ENCODE measurements at places on chromosomes 5 and 9.

- DNase-seq = no peak
Measured at GRCh38 chr5:103669615-103670014, 107.0 kb upstream of the NUDT12 start.

- DNase-seq = no peak
Measured at GRCh38 chr5:30880514-30880913, 313.0 kb upstream of the CDH6 start.

DNA sequence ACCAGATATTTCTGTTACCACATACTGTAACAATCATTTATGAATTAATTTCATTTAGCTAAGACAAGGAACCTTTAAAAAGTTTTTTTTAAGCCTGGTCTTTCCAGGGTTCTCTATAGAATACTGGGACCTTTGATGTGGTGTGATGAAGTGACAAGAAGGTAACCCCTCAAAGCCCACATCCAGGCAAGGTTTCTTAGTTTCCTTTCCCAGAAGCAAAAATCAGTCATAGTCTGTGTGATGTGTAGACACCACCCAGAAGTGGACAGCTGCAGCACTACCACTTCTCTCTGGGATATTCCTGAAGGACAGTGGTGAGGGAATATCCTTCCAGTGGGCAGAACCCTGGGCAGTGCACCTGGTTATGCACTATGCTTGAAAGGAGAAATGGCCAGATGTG lies 115.6 kb downstream of the TTC39B start:
- DNase-seq = no peak

DNA sequence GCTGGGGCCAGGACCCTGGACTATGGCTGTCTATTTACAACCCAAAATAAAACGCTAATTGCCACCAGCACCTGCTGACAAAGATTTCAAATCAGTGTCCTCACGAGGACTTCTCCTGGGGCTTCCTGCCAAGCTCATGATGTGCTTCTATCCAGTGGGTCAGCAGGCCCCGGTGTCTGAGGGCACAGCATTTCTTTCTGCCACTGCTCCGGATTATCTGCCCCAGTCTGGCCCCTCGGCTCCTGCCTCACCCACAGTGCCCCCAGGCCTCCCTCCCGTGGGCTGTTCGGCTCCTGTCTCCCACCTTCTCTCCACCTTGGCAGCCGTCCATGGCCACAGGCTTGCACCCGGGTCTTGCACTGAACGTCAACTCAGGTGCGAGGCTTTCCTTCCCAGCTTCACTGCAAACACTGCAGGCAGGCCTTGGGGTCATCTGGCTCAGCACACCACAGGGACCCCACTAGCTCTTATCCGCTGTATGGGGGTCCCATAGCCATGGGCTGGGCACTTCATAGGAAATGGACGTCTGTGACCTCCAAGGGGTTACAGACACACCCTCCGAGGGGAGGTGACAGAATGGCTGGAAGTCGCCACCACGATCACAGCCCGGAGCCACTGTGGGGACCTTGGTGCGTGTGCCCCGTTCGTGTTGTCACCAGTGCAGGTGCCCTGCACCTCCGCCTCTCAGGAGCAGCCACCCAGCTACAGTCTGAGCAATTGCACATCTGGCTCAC lies 43.8 kb upstream of the FCN1 start:
- DNase-seq = no peak

DNA sequence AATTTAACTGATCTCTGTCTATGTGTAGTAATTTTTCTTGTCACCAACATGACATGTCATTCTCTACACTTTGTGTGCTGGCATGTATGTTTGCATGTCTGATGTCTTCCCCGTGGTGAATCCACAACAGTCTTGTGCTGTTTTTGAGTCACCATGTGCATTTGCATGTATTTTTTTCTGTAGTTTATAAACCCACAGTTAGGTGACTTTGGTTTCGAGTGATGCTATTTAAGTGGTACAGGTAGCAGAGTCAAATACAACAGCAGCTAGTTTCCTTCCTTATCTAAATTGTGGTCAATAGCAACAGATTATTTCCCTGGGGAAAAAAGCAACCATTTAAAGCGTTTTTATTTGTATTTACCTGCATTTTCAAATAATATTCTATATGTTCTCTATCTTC lies 89.9 kb upstream of the FSD1L start:
- DNase-seq = no peak

- peak; percentile 73 for DNase-seq
Measured at GRCh38 chr5:17118631-17119030, 98.8 kb upstream of the BASP1 start.

DNA sequence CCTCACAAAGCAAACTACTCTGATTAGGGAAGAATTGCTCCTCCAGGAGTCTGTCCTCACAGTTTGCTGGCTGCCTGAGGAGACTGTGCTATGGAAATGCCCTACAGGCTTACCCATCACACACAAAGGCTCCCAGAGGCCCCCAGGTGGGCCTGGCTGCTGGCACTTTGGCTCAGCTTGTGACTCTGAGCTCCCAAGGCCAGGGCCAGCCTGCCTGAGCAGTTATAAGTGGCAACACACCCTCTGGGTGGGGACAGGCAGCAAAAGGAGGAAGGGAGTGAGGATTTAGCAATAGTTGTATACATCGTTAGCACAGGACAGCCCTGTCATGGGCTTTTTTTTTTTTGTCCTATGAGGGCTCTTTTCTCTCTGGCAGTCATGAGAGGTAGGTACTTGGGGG lies 103.5 kb downstream of the DAPK1 start:
- no peak for DNase-seq

GRCh38 chr5:116371935-116372334 lies 202.7 kb downstream of the SEMA6A start:
- no peak for DNase-seq

GRCh38 chr5:88660947-88661805 lies 221.8 kb downstream of the MEF2C start:
- DNase-seq = peak; percentile 48

- no peak for DNase-seq
Measured at GRCh38 chr5:83683836-83684235, 36.8 kb downstream of the HAPLN1 start.

DNA sequence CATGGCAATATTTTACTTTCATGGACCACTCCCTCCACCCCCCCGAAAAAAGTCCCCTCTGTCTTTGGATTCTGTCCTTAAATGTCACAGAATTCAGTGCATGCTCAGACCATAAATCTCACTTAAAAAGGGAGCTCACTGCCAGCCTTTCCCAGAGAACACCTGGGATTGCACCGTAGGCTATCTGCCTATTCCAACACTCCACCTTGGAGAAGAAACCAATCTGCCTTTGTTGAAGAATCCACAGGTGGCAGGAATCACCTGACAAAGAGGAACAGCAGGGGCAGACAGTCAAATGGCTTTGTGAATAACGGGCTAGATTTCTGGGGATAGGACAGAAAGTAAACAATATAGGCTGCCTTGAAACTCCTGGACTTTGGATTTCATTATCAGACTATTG lies 306.7 kb upstream of the BRINP1 start:
- DNase-seq = no peak

- no peak for DNase-seq
Measured at GRCh38 chr9:70069704-70070103, 26.1 kb downstream of the MAMDC2 start.

DNA sequence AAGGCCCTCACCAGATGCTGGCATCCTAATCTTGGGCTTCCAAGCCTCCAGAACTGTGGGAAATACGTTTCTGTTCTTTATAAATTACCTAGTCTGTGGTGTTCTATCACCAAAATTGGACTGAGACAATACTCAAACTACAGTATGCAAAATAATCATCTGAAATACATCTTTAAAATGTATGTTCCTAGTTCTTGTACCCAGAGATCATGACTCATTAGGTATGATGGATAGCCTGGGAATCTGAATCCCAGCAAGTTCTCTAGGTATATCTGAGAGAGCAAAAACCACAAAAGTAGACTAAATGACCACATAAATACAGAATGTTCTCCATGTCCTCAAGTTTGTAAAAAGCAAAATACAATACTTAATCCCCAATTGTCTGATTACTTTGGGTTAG lies 166.3 kb downstream of the YIPF5 start:
- no peak for DNase-seq

GRCh38 chr9:95229230-95229915 lies 88.1 kb downstream of the FANCC start:
- no peak for DNase-seq

GRCh38 chr5:135242021-135242865 lies 156.8 kb downstream of the MACROH2A1 start:
- peak; percentile 62 for DNase-seq

- no peak for DNase-seq
Measured at GRCh38 chr5:71907608-71908145, 188.6 kb downstream of the CARTPT start.

- DNase-seq = peak; percentile 76
Measured at GRCh38 chr5:132259069-132259851, 1.8 kb downstream of the PDLIM4 start.

DNA sequence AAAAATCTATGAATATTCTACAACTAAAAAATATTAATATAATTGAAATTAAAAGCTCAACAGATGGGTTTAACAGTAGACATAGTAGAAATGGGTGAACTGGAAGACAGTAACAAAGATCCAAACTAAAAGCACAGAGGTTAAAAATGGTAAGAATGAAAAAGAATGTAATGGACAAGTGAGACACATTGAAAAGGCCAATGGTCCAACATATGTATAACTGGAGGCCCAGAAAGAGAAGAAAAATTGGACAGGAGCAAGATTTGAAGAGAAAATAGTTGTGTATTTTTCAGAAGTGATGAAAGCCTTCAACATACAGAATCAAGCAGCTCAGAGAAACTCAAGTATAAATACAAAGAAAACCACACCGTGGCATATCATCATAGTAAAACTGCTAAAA lies 58.6 kb downstream of the PCDHGC5 start:
- no peak for DNase-seq

DNA sequence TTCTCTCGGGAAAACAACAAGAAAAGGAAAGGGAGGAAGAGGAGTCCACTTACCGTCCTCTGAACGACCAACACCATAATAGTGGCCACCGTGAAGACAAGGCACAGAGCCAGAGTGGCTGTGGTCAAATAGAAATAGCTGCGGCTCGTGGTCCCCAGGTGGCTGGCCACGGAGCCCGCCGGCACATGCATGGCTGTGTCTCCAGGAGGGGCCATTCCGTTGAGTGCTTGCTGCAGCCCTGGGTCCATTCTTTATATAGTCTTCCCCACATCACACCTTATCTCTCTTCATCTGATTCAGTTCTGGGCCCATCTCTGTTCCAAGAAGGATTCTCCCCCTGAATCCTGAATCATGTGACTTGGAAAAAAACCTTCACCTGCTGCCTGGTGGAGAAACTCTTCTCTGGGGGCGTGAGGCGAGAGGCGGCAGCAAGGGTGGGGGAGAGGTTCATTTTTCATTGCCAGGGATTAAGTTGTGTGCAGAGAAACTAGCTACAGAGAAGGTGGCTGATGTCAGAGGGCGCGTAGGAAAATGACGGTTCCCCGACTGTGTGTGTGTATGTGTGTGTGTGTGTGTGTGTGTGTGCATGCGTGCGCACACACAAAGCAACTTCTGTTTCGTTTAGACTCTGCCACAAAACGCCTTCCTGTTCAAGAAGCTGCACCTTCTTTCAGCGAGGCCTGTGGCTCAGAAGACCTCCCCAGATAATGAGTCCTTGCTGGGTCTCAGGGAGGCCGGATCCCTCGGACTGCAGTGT lies at the start of gene TNFSF8:
TNFSF8 (minus strand) TSS at position 536 of the 757 bp plus-strand sequence; CDS start at position 248, 288 bp downstream.
- no peak for DNase-seq

GRCh38 chr5:110815916-110816605 lies 77.3 kb downstream of the SLC25A46 start:
- DNase-seq = no peak

DNA sequence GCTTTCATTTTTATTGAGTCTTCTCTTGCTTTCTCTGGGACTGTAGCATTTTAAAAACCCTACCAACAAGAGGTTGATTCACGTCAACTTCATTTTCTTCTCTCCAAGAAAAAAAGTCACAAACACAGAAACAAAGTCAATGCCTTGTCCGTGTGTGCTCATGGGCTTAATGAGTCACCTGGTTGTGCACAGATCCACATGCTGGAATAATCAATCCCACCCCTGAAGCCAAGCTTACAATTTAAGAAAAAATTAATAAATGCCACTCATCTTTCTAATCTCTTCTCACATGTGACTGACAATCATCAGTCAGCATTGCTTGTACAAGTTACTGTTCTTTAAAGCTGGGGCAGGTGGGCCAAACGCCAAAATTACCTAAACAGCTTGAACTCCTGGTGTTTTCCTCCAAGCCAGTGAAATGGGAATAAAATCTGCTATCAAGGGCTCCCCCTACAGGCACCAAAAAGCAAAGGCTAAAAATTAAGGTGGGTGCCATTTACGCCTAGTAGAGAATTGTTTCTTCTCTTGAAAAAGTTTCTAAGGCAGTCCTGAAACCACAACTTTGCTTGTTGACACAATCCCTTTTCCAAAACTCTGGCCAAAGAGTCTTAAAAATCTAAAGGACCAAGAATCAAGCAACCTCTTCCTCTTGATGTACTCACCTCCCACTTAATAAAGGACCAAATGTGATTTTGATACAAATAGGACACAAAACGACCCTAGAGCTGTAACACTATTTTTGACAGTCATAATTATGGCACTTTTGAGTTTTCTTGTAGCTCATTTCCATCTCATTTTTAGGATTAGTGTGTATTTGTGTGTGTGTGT lies 21.3 kb downstream of the TRMO start:
- DNase-seq = peak; percentile 36

GRCh38 chr9:136343884-136344269 lies 16.5 kb downstream of the GPSM1 start:
- DNase-seq = no peak

DNA sequence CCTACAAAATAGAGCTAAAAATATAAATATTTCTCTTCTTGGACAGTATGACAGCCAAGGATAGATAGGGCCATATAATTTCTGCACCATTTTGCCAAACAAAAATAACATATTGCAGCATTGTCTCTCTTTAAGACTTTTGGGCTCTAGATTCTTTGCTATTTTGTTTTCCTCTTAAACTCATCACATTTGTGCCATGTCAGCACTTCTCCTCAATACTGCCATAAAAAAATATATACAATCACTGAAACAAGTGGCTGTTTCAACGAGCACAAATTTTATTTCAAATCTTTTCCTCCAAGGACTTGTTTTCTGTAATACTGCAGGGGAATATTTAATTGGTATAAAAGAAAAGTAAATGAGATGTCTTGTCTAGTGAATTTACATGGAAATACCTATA lies 1570.0 kb upstream of the NUDT12 start:
- no peak for DNase-seq

DNA sequence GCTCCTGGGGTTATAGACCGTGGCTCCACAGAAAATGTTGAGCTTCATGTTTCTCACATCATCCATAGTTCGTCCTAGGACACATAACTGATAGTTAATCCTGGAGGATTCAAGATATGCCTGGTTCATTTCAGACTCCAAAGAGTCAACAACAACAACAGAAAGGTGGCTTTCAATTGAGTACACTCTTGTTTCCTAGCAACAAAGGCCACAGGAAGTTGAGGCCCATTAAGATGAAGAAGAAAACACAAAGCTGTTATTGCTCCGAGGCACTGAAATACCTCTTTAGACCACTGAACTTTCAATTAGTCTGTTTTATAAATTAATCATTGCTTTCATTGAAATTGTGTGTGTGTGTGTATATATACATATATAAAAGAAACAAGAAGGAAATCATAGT lies 154.5 kb downstream of the YIPF5 start:
- no peak for DNase-seq

- no peak for DNase-seq
Measured at GRCh38 chr5:1479066-1479465, 33.8 kb upstream of the SLC6A3 start.
